Amniotic stem cell (primary cell): ENCODE measurements at places on chromosomes 5 and 9.

DNA sequence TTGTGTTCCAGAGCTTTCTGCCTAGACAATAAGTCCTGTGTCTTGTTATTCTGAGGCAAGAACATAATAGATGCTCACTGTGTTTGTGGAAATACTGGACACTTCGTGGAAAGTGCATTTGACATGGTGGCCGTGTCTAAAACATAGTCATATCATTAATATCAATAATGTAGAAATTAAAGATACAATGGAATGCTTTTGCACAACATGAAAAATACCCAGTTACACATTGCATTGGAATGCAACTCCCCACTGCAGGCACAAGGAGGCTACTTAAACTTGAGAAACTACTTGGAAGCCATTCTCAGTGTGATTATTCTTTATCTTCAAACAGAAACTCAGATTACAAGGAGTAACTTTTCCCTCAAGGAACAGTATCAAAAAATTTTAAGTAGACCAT, 145.3 kb upstream of the ZNF462 start:
- no peak for DNase-seq

DNA sequence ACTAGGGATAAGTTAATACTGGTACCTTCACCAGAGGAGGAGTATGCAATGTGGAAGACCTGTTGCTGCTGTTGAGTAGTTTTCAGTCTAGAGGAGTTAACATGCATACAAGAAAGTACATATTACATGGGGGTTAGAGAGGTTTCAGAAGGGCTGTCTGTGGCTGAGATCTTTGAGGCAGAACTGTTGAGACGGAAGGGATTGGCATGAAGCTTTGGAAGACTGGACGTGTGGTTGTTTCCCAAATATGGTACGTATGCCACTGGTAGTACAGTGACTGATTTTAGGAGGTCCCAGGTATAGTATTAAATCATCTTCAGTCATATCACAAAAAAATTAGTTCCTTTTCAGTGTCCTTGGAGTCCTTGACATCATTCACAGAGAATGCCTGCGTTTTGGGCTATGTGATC, 17.6 kb downstream of the TNFAIP8 start:
- DNase-seq, result no peak

DNA sequence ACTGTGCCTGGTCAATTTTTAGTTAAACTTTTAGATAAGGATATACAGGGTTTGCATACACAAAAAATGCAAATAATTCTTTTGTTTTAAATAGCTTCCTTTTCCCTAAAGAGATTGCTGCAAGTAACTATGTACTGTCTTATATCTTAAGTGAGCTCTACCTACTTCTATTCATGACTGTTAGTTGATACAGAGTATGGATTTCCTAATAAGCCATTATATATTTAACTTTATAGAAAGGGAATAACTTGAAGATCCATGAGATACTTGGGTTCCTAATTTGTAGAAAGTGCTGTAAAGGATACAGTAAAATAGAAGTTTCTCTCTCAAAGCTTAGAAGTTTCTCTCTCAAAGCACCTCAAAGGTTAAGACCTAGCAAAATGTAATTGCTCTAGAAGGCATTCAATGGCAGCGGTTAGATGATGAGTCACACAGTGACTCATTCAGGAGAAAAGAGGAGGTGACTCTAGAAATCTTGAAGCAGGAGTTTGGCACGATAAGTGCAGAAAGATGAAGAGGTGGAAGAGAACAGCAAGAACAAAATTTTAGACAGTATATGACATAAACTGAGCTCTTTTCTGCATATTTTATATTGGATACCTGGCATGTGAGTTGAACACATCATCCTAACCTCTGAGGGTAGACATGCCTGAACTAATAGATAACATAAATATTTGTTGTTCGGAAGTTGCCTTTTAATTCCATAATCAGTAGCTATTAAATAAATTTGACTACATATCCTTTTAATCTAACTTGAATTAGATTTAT, 5.5 kb upstream of the DNAJC21 start:
- peak; percentile 80 for DNase-seq

- DNase-seq, result no peak
Observed at GRCh38 chr5:142935014-142935413, 164.8 kb downstream of the ARHGAP26 start.

GRCh38 chr5:122199146-122199545, 69.8 kb downstream of the ZNF474 start:
- DNase-seq, result no peak

GRCh38 chr9:127667127-127667844, 39.5 kb upstream of the CFAP157 start:
- DNase-seq, result no peak

DNA sequence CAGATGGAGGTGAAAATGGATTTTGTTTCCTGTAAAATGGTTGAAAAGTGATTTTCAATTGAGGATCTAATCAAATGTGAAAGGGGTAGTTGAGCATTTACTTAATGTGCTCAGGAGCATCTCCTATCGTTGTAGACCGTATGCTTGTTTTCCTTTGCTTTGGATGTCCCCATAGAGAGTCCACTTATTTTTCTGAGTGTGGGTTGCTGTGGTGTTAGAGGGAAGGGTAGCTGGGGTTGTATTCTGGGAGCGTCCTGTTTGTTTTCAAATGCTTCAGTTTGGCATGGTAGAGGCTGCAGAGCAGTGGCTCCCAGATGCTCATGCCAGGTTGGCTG, 154.1 kb downstream of the MAT2B start:
- no peak for DNase-seq

DNA sequence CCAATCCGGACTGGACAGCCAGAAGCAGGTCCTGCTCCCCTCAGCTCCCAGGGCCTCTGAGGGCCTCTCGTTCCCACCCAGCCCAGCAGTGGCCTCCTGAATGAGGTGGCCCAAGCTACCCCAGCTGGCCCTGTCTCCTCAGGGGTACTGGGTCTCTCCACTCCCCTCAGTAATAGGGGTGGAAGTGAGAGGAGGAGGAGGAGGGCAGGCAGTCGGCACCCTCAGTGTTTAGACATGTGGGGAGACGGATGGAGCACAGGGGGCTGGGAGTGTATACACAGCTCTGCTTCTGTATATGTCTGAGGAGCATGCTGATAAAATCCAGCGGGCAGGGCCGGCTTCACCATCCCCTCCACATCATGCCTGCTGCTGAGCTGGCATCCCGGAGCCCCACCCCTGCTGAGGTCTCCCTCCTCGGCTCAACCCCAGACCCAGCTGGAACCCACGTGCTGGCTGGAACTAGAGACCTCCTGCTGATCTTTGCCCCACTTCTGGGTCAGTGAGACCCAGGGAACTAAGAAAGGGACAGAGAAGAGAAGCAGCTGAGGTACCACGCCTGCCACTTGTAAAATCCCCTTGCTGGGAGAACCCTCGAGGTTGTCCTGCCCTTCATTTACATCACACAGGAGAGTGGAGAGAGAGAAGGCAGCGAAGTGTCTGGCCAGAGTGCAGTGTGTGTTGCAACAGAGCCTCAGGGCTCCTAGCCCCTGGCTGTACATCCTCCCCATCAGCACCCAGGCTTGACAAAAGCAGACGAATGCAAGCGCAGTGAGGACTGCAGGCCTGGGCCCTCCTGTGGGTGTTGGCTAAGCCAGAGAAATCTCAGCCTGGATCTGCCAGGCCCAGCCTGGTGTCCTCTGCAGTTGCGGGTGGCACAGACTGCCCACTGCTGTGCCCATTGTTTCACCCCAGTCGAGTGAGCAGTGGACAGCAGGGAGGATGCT, 77.5 kb downstream of the PSD2 start:
- no peak for DNase-seq

DNA sequence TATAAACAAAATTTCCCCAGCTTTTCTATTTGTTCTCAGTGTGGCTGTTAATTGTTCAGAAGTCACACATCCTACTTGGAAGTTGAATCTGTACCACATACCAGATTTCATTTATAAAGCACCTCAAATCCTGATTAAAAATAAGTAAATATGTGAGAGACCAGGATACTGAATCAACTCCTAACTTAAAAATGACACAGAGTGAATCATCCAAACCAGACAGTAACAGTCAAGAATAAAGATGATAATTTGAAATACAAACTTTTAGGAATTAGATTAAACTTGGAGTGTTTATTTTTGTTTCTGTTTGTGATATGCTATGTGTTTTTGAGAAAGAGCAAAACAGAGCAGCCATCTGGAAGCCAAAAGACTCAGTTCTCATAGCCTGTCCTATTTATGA, 633.2 kb upstream of the RORB start:
- no peak for DNase-seq

- no peak for DNase-seq
Observed at GRCh38 chr5:1752881-1753280, 46.8 kb downstream of the MRPL36 start.

DNA sequence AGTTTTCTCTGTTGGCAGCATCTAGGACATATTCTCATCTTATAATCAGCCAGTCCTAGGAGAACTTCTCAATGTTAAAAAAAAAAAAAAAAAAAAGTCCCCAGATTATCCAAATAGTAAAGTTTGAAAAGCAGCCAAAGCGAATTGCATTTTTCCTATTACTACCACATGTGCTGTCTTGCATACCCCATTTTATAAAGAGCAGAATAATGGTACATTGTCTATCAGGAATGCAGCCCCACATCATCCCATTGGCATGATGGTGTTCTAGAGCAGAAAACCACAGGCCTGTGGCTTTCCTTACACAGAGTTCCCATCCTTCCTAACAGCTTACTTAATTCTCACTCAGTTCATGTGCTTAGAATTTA, 381.6 kb downstream of the TMEM38B start:
- no peak for DNase-seq

DNA sequence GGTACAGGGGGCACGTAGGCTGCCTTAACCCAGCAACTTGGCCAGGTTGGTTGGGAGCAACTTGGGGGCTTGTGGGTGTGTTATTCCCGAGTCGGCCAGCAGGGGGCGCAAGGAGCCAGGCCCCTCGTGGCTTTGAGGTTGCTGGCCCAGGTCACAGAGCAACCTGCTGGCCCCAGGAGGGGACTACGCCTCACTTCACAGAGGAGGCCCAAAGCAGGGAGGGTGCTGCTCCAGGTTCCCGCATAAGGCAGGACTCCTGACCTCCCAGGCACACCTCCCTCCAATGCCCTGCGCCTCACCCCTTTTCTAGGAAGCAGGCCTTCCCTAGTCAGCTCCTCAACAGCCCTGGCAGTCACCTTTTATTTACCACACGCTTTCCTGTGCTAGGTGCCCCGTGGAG, 18.1 kb downstream of the KYAT1 start:
- DNase-seq, result no peak

DNA sequence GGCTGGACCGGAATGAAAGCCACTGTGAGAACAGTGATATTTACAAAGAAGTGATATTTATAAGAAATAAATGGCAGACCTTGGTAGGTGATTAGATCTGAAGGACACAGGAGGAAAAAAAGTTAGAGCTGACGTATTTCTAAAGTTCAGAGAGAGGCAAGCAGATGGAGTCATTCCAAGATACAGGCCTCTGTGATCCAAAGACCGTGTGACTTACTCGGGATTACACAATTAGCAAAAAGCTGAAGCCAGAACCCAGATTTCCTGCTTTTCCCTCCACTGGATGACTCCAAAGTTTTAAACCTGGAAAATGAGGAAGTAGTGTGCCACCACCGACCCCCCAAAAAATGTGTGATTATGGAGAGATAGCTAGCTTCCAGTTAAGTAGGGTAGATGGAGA, 3.1 kb upstream of the DOCK8 start:
- DNase-seq, result no peak

- no peak for DNase-seq
Observed at GRCh38 chr5:119409235-119409815, 43.0 kb upstream of the HSD17B4 start.

GRCh38 chr9:131140550-131140949, 15.2 kb downstream of the NUP214 start:
- no peak for DNase-seq

DNA sequence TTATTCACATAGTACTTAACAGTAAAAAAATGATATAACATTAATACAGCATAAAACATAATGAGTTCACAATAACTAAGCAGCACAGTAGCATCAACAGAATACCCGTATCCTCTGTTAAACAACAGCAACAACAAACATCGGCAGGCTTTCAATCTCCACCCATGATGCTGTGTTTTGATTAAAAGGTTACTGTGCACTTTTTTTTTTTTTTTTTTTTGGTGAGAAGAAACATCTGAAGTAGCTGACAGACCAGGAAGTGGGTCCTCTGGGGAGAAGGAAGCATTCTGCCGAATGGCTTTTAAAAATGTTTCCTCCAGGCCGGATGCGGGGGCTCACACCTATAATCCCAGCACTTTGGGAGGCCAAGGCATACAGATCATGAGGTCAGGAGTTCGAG, 282.3 kb downstream of the EPB41L4A start:
- no peak for DNase-seq

GRCh38 chr5:78537821-78538220, 110.8 kb downstream of the LHFPL2 start:
- DNase-seq, result no peak

GRCh38 chr5:74423383-74423782, 217.1 kb downstream of the ENC1 start:
- DNase-seq, result no peak
